ENCODE measurements at places on chromosomes 7 and 10.

DNA sequence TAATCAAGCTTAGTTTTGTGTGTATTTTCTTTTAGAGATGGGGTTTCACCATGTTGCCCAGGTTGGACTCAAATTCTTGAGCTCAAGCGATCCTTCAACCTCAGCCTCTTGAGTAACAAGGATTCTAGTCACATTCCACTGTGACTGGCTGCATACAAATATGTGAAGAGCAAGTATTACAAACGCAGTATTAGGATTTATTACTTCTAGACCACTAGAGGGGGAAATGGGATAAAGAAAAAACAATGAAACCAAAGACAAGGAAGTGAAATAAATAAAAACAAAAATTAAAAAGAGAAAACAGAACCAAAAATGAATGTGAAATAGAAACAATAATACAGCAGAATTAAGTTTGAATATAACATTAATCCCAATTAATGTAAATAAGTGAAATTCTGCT lies 308.7 kb downstream of the ANKRD30A start:
- no peak for DNase-seq

GRCh38 chr7:17486835-17487234 lies 188.4 kb downstream of the AHR start:
- DNase-seq, result no peak

GRCh38 chr10:70461397-70462348 lies 16.9 kb upstream of the PALD1 start:
- DNase-seq, result peak; percentile 60

DNA sequence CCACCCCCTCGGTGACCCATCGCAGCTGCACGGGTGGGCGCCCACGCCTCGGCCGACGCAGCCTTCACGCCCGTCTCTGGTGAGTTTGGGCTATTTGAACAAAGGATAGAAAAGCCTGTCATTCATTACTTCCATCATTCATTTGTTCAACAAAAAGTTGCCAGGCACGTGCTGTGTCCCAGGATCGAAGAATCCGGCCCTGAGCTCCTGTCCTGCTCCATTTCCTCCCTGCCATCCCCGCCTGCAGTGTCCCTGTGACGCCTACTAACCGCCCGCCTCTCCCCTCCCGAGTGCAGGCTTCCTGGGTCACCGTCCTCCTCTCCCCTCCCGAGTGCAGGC lies 340.1 kb downstream of the WDR37 start:
- no peak for DNase-seq

DNA sequence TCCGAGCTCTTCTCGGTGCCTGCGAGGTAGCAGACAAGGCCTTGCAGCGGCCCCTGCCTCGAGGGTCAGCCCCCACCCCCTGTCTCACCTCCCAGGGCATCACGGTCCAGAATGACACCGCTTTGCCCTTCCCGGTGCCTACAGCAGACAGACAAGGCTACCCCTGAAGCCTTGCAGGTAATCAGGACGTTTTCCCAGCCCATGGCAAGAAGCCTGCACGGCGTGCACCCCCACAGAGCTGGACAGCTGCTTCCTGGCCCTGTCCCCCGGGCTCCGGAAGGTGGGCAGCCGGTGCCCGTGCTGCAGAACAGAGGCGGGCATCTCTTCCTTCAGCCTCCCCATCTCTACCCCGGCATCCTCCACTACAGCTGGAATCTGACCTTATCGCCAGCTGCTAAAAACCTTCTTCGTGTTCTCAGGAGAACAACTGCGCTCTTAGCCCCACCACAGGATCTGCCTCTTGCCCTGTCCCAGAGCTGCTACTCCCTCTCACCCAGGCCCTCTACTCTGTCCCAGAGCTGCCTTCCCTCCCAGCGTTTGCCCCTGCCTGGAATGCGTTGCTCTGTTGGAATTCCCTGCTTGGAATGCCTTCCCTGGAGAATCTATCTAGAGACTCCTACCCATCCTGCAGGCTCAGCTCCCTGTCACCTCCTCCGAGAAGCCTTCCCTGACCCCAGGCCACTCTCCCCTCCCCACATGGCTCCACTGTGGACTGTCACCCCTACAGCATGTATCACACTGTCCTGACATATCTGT lies 4.7 kb downstream of the MYL10 start:
- no peak for DNase-seq

- DNase-seq, result no peak
These were observed 16.8 kb upstream of the GPR15LG start for GRCh38 chr10:84156768-84157167.

DNA sequence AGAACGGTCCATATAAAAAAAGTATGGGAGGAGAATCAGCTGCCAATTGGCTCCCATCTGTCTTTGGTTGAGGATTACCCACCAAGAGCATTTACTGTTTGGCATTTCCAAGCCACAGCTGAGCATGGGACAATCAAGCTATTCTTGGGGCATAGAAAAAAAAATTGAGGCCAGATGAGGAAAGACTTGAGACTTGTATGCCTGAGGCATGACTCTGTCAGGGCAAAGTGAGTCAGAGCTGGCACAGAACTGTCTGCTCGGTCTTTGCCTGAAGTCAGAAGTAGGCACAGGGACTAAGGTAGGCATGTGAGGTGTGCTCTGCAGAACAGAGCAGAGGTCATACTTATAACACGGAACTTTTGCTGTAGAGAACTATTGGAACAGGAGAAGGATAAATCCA lies 126.5 kb upstream of the CHRM2 start:
- DNase-seq, result peak; percentile 42

DNA sequence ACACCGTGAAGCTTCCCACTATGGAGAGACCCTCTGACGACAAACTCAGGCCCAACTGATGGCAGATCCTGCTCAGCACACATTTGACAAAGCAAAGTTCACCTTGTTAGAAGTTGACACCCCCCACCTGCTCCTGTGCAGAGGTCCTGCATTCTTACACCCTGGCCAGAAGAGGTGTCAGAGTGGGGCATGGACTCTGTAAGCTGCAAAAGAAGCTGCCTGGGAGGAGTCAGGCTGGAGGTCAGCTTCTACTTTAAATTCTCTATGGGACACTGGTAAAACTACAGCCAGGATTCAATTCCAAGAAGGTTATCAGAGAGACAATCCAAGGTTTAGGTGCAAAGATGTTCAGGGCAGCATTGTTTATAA lies 20.0 kb upstream of the TNS3 start:
- DNase-seq, result no peak

All from EL (cell line).